ENCODE measurements at places on chromosomes 3 and 15.

- no peak for DNase-seq
Measured at GRCh38 chr3:50221411-50222168, 14.4 kb upstream of the GNAI2 start.

DNA sequence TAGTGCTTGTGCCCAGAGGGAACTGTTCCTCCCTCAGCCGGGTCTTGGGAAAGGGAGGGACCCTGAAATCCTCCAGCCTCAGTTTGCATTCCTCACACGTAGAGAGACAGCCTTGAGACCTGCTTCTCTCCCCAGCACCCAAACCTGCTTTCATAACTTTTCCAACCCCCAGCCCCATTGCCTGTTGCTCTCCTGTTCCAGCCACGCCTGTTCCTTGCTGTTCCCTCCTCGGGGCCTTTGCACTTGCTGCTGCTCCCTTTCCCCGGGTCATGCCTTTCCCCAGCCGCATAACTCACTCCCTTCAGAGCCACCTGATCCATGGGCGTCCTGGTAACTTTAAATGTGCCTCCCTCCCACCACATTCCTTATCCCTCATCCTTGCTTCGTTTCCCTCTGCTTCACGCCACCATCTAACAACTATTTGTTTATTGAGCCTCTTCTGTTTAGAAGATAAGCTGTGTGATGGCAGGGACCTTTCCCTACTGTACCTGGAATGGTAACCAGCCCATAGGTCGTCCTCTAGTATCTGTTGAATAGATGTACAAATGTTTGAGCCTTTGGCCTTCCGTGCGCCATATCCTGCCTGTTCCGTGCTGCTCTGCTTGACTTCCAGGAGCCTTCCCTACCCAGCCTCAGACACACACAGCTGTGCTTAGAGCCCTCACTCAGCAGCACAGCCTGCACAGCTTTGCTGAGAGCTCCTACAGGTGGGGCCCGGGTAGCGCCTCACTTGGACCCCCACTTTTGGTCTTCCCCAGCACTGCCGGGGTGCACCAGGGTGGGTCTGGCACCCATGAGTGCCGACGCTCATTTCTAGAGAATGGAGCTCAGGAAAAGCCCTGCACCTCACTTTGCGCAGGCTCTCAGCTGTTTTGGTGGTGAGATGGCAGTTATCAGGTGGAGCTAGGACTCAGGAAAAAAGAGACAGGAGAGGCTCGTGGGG is 60.2 kb downstream of the SCN5A start:
- DNase-seq = no peak

DNA sequence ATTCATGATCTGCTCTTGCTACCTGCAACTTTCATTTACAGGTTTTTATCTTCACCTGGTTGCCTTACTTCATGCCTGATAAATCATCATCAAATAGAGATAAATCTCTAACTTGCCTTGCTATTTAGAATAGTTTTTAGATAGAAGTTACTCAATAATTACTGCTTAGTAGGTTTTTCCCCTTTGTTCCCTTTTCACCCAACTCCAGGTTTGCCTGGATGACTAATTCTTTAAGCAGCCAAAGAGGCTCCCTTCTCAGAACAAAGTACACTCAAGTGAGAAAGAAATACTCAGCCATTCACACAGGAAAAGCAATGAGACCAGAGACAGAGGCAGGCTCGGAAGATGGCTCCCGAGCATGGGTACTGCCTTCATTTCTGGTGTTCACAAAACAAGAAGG is 268.1 kb upstream of the CRBN start:
- DNase-seq = no peak

GRCh38 chr3:98449606-98450193 is 13.3 kb upstream of the OR5K1 start:
- DNase-seq = peak; percentile 6

DNA sequence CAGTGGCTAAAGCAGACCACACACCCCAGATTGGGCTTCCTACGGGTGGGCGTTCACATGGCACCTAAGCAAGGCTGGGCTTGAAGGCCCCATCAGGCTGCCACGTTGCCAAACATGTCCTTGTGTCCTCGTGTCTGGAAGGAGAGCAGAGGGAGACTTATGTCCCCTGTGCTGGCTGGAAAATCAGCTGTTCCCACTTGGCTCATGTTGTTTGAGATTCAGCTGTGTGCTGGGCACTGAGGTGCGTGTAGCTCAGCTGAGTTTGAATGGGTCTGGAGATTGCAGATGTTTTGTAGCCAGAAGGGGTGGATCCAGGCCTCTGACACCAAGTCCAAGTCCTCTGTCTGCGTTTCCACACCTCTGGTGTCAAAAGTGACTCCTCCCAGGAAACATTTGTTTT is 34.6 kb downstream of the RLBP1 start:
- DNase-seq = no peak

- DNase-seq = no peak
Measured at GRCh38 chr3:167895684-167896083, 160.2 kb downstream of the SERPINI1 start.

DNA sequence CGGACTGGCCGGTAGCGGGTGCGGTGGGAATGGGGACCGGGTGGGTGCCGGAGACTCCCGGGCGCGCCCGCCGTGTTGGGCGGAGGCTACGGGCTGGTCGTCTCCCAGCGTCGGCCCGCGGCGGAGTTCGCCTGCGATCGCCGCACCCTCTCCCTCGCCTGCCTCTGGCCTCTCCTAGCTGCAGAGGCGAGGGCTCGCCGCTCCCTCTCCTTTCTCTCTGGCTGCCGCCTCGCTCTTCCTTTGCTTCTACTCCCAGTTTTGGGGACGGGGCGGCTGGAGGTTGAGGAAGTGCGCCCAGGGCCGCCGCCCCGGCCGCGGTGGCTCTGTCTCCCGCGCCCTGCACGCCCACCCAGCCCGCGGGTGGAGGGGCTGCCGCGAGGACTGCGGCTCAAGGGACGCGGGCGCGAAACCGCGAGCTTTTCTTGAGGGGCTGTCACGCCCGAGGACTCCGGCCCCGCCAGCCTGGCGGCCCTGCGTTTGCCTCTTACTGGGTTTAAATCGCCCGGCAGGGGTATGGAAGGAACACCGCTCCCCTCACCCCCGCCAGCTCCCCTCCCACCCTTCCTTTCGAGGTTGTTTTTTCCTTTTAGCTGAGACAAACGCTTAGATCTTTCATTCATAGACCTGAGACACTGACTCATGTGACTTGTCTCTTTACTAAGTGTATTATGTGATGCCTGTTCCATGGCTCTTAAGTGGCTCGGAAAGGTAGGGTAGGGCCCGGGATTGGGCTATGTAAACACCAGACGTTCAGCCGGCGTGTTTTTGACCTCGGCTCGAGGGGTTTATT is 654 bp downstream of the PIK3CA start:
- DNase-seq = peak; percentile 49

DNA sequence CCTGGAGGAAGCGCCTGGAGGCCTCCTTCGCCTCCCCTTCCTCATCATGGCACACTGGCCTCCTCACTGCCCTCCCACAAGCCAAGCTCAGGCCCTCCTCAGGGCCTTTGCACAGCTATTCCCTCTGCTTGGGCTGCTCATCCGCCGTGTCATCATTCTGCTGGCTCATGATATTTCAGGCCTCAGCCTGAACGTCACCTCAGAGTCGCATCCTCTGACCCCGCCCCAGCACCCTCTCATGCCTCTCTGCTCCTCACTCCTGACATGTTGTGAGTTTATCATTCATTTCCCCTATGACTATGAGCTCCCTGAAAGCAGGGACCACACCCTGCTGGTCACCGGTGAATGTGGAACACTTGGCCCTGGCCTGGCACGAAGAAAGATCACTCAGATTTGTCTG is 20.7 kb upstream of the POC1A start:
- DNase-seq = no peak

DNA sequence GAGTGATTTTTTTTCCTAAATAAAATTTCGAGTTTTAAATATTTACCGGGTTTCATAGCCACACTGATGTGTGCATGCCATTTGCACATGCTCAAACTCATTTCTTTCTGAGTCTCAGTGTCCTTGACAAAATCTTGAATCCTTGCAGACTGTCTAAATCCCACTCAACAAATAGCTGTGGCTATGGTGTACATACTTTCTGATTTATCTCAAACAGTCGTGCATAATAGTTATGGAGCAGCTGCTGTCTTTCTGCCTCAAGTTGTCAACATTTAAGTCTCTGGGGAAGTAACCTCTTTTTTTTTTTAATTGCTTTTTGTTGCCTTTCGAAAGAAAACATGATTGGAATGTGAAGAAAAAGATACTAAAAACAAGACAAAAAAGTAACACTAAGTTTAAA is 52.8 kb upstream of the UTS2B start:
- no peak for DNase-seq

GRCh38 chr3:125179143-125179883 is 33.2 kb downstream of the SLC12A8 start:
- DNase-seq = no peak

- DNase-seq = peak; percentile 3
Measured at GRCh38 chr3:185824051-185825005, 514 bp downstream of the IGF2BP2 start.

DNA sequence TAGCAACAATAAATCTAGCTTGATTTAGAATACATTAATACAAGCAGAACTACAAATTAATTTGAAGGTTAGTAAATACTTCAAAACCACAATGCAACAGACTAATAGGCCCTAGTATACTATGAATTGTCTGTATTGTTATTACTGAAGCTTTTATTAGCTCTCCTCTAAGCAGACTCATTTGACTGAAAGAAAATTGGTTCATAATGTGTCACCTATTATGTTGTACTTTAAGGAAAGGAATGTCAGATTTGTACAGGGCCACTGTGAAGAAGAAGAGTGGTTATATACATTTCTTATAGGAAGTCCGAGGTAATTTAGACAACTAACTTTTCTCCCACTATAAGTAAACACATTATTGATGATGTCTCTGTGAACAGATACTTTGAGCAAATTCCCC is 954.5 kb downstream of the ZPLD1 start:
- DNase-seq = no peak

- DNase-seq = no peak
Measured at GRCh38 chr15:79408041-79408440, 24.1 kb upstream of the MINAR1 start.

- no peak for DNase-seq
Measured at GRCh38 chr15:89652666-89653065, 2.6 kb downstream of the KIF7 start.

DNA sequence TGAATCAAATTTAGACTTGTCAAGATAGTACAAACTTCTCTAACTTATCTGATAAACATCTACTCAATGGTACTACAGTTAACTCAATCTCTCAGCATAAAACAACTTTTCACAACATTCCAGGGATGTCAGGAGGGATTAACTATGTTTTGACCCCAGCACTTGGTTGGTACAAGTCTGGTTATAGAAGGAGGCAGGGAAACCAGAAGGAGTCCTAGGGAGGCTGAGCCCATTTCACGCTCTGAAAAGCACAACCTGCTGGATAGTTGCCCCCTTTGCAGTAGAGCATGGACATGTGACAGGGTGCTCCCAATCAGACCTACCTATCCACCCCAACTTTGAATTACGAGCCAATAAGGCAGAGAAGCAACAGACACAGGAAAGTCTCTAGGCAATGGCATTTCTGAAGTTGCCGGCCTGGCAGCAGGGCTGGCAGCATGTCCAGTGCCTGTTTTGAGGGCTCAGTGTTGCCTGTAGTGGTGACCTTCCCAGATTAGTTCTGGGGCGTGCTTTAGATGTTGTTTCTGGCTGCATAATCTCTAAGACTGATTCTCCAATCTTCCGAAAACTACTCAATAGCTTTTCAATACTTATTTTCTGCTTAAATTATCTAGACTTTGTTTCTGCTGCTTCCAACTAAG is 8.2 kb downstream of the ANKUB1 start:
- DNase-seq = no peak

Data from T-helper 1 cell (primary cell).